ENCODE measurements at places on chromosomes 12 and 14.

DNA sequence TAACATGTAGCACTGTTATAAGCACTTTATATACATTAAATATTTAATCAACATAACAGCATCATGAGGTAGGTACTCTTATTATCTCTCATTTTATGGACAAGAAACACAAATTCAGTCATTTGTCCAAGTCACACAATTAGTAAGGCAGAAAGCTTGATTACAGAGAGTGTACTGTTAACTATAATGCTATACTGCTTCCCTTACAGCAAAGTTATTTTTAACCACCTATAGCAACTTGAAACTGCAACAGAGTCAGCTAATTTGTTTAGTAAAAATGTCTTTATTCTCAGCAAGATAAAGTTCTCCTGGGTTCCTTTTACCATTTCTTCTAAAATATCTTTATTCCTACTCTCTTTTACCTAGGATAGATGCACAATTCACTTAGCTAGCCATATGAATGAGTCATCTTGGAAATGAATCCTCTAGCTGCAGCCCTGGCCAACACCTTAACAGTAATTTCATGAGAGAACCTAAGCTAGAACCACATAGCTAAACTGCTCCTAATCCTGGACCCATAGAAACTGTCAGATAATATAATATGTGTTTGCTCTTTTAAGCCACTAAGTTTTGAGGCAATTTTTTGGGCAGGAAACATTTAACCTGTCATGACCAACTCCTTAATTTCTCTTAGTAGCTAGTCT lies 90.2 kb upstream of the HECTD1 start:
- no peak for DNase-seq

DNA sequence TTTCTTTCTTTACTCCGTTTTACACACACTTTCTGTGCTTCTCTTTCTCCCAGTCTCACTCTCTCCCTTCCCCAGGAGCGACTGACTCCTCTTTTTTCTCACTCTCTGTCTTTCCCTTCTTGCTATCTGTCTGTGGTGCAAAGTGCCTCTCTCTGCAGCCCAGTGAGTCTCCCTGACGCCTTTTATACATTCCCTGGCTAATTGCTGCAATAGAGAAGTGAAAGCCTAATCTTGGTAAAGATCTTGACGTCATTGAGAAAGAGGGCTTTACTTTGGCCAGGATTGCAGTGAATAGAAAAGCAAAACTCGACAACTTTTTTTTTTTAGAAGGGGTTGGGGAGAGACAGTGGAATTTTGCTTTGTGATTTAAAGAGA lies 706 bp upstream of the DIO2 start:
- DNase-seq, result no peak

DNA sequence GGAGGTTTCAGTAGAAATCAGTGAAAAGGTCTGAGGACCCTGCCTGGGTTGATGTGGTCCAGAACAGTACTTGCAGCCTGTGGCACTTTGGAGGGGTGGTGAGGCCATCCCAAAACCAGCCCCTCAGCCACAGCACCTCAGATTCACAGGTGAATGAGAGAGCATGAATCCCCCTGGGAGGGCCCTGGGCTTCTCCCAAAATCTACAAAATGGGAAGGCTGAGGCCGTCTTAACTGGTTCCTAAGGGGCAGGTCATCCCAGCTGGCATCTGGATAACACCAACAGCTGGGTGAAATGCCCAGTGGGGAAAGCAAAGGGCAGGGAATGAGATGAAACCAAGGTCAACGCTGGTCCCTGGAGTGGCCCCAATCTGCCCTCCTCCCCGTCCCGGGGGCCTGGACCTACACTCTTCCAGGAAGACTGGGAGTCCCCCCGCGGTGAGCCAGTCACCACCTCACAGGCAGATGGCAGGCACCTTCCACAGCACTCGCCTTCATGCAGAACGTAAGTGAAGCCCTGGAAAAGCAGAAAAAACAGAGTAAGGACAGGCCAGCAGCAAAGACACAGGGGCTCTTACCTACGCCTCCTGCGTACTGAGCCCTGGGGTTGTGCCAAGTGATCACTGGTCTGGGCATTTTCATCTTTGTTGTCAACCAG lies 26.3 kb upstream of the ANO2 start:
- DNase-seq, result no peak

- no peak for DNase-seq
Observed at GRCh38 chr14:56742391-56742878, 67.8 kb downstream of the OTX2 start.

DNA sequence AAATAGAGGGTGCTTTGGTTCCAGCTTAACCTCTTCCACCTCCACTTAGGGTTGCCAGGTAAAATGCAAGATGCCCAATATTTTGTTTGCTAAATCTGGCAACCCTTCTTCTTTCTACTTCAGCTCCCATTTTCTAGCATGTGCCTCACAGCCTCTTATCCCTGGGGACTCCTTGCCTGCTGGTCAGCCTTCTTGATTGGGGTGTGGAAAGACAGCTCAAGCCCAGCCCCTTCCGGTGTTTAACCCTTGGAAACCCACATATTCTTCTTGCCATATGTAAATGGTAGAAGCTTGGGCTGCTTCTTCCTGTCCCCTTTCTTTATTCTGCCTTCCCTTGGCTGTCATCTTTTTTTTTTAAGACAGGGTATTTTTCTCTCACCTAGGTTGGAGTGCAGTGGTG lies 5.7 kb downstream of the SPIC start:
- DNase-seq, result no peak

- no peak for DNase-seq
Observed at GRCh38 chr12:53726946-53727309, 324 bp downstream of the CALCOCO1 start.

DNA sequence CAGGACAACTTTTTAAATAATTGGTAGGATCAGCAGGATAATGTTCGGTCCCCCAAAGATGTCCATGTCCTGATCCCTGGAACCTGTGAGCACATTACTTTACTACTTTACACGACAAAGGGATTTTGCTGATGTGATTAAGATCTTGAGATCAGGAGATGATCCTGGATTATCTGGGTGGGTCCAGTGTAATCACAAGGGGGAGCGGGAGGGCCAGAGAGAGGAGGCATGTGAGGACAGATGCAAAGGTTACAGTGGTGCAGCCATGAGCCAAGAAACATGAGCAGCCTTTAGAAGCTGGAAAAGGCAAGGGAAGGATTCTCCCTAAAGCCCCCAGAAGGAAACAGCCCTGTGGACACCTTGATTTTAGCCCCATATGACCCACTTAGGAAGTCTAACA lies 33.1 kb downstream of the KCNK10 start:
- no peak for DNase-seq

DNA sequence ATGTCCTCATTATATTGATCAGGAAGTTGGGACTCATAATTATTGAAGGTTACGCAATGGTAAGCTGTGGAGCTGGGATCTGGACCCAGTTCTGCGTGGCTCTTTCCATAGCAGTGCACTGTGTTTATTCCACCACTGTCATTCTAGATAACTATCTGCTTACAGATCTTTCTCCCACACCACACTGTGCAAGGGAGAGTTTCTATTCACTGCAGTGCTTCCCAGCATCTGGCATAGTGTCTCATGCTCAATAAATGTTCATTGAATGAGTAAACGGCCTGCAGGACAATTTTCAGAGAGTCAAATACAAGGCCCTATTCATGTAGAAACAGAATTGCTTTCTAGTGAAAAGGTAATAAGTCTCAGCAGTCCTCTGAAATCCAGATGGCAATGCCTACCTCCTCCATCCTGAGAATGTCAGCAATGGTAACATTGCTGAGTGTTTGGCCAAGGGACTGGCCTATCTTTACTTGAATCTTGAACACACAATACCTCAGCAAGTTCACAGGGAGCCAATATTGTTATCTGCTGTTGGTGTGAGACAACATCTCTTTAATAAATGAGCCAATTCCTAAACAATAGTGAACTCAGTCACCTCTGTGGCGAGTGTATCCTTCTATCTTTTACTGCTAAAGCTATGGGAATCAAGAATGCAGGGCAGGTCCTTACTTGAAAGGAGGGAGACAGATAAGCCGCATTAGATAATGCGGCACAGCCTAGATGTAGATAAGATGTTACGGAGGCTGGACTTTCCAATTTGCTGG lies 332.4 kb upstream of the PRICKLE1 start:
- DNase-seq, result no peak

DNA sequence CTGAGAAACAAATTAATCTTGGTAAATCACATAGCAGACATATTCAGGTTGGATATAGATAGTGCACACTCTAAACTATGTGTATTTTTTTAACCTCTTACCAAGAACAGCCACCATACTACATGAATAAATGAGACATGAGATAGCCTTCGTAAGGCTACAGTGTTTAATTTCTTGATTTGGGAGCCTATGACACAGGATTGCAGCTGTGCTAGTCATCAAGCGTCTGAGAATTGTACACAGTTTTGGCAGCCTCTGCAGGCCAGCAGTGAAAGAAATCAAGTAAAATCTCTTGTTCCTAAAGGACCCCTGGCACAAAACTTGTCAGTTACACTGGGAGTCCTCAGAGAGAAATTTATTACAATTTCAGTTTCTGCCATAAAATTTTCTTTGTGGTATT lies 236.1 kb downstream of the C12orf50 start:
- no peak for DNase-seq

DNA sequence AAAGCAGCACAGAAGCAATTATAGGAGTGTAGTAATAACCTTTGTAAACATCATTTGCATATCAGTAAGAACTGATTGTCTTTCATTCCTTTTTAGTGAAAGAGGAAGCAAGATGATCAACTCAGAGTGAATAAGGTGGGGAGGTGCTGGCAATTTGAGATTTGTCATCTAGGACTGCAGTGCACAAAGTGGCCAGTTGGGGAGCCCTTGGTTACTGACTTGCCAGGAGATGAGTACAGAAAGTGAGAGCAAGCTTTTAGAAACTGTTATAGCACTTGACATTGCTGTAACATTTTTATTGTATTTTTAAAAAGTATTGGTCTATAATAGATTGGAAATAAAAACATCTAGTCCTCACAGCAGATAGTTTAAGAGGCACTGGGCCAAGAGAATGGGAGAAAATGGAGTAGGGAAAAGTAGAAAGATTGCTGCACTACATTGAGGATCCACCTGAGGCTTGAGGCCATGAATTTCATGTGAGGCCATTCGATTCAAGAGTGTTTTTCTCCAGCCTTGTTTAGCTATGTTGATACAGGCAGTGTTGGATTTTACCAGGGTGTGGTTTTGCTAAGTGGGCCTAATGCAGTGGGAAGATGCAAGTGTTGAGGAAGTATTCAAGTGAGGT lies 98.2 kb downstream of the SNAPC1 start:
- DNase-seq, result peak; percentile 58

- no peak for DNase-seq
Observed at GRCh38 chr12:25689996-25690501, 137.0 kb upstream of the LMNTD1 start.

GRCh38 chr14:102817942-102818940 lies 41.0 kb downstream of the TRAF3 start:
- no peak for DNase-seq

DNA sequence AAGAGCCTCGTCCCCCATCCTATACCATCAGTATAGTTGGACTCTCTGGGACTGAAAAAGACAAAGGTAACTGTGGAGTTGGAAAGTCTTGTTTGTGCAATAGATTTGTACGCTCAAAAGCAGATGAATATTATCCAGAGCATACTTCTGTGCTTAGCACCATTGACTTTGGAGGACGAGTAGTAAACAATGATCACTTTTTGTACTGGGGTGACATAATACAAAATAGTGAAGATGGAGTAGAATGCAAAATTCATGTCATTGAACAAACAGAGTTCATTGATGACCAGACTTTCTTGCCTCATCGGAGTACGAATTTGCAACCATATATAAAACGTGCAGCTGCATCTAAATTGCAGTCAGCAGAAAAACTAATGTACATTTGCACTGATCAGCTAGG lies 13.6 kb downstream of the ARHGAP5 start:
- DNase-seq, result no peak

GRCh38 chr12:26939192-26939832 lies 1.0 kb downstream of the FGFR1OP2 start:
- no peak for DNase-seq

DNA sequence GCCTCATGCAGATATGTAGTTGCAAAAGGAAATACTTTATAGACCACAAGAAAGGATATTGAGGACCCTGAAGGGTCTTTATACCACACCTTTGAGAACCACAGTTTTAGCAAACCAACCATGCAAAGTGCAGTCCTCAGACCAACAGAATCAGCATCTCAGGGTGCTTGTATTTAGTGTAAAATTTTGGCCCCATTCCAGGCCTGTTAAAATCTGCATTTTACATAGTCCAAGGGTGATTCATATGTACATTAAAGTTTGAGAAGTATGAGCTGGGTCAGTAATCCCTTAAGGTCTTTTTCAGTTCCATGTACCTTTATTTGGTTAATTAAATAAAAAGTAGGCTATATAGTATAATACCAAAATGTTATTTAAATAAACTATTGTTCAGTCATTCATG lies 91.2 kb downstream of the WNK1 start:
- no peak for DNase-seq

DNA sequence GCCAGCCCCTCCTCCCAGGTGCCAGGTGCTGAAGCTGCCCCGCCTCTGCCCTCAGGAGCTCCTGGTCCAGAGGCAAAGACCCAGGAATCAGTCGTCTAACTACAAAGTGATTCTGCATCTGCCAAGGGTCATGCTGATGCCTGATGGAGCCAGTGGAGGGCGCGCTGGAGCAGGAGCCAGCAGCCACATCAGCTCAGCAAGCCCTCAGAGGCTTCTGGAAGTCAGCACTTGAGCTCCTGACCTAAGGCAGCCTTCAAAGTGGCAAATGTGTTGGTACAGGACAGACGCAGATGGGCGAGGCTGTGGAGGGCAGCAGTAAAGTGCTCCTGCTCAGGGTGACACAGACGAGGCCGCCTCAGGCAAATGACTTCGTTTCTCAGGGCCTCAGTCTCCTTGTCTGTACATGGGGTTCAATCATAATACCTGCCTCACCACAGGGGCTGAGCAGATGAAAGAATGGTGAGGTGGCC lies 10.9 kb downstream of the C12orf43 start:
- DNase-seq, result peak; percentile 9
